Esophagus mucosa (tissue), 1 donor: ENCODE measurements at places on chromosomes 16 and 17.
A peak's percentile ranks its signal among the peaks of the same experiment; 100 is the strongest.

DNA sequence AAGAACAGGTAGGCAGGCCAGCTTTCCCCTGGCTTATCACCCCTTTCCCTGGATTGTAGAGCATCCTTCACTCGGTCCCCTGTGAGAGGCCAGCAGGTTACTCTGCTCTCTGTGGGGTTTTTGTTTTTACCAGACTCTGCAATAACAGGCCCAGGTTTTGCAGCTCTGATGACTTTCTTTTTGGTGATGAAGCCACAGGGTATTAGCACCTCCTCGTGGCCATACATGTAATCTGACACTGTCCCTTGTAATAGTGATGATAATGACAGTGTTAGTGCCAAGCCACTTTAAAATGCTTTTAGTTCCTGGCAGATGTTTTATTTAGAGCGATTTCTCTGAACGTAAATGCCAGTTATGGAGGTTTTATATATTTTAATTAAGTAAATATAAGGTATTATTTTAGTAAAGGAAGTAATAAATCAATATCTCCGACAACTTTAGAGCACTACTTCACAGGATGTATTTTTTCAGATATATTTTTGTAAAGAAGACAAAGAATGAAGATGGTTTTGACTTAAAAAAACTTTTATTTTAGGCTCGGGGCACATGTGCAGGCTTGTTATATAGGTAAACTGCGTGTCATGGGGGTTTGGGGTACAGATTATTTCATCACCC, 38.0 kb upstream of the CPHXL start:
- ATAC-seq: peak; percentile 91

DNA sequence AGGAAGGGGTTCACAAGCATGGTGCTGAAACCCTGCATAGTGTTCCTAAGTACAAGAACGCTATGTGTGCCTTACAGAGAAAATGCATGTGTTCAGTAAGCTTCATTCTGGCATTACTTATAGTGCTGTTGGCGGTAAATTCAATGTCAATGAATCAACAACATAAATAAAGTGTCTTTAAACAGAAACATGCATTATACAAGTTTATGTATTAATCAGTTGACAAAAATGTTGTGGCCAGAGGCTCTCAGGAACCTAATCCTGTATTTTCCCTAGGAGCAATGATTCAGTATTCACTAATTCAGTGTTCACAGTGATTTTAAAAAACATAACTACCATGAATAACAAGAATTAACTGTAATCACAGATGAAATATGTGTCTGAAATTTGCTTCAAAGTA, 47.1 kb upstream of the MYOCD start:
- no peak for ATAC-seq

DNA sequence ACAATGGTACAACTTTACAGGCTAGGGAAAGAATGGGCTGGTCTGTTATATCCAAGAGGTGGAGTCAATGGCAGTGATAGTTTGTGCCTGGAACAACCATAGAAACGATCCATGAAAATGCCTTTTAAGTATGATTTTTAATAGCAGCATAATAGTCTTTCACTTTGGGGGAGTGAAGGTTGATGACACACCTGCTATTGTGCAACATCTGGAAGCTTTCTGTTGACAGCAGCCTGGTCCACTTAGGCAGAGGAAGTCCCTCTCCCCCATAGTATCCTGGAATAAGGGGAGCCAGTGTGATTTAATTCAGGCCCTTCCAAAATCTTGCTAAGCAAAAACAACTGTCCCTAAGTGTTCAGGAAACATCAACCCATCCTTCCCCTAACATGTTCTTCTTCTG, 56.3 kb upstream of the HS3ST4 start:
- ATAC-seq: no peak

DNA sequence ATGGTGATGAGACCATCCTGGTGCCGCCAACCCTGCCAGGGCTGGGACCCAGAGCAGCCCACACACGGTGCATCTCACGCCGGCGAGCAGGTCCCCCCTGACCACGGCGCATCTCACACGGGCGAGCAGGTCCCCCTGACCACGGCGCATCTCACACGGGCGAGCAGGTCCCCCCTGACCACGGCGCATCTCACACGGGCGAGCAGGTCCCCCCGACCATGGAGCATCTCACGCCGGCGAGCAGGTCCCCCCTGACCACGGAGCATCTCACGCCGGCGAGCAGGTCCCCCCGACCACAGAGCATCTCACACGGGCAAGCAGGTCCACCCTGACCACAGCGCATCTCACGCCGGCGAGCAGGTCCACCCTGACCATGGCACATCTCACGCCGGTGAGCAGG, 59.2 kb downstream of the MRM3 start:
- ATAC-seq: peak; percentile 35
